NCI-H187 treated with DMSO at 0.1 percent for 48 hours (cell line): ENCODE measurements at places on chromosomes 7 and 10.

DNA sequence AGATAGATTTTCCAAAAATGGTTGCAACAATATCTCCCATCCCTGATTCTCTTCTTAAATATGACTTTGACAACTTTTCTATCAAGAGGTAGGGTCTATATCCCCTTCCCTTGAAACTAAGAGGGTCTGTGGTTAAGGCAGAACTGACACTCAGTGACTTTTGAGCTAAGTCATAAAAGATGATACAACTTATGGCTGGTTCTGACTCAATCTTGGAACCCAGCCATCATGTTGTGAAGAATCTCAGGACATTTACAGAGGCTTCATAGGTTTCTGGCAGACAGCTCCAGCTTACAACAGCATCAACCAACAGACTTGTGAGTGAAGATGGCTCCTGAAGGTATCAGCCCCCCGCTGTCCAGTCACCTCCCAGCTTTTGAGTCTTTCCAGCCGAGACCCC lies 203.5 kb downstream of the RNLS start:
- DNase-seq = no peak

DNA sequence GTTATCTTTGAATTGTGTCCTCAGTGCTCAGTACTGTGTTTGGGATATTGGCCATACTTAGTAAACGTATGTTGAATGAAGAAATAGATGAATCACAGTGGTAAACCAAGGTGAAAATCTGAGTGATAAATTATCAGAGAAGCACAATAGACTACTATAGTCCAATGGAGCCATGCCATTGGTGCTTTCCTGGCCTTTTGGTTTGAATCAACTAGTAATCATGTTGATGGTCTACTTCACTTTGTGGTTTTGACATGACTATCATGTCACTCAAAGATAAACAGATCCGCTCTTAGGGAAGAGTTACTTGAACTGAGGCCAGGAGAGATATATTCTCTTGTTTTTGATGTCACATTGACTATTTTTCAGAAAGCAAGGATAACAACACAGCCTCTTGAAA lies 86.1 kb upstream of the IGFBP3 start:
- DNase-seq = no peak

GRCh38 chr7:120344276-120344675 lies 71.3 kb downstream of the KCND2 start:
- no peak for DNase-seq

GRCh38 chr7:47757921-47758411 lies 176.1 kb upstream of the TNS3 start:
- DNase-seq = no peak

DNA sequence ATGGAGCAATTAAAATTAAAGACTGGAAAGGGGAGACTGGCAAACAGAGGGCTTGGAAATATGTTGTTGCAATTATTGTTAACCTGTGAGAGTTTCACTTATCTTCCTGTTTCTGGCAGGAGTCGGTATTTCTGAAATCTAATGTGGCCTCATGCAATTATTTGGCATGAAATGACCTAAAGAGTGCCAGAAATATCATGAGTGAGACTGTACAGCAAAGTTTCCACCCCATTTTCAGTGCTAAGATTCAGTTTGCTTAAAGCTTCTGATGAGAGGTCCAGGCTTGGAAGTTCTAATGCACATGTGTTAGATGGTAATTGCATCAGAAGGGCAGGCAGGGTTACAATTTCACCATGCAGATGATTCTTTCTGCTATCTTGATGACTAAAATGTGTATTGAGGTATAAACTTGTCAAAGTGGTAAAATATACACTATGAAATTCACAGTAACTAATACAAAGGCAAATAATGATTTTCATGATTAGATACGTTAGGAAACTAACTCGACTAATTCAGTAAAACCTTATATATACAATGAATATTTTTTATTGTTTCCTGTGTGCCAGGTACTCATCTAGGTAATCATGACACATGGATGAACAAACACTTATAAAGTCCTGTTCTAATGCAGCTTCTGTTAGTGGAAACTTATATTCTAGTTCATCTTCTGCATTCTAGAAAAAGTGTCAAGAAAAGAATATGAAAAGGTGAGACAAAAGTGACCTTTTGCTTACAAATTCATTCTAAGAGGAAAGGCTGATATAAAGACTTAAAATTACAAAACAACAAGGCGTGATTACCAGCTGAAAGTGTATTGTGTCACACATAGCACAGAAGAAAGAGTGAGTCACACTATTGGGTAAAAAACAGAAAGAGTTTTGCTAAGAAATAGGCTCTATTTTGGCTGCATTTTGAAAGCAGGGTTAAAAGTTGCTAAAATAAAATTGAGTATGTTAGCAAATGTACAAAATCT lies 533.4 kb upstream of the SEMA3D start:
- no peak for DNase-seq

- DNase-seq = no peak
Measured at GRCh38 chr7:56157238-56157790, 41.1 kb upstream of the NUPR2 start.

DNA sequence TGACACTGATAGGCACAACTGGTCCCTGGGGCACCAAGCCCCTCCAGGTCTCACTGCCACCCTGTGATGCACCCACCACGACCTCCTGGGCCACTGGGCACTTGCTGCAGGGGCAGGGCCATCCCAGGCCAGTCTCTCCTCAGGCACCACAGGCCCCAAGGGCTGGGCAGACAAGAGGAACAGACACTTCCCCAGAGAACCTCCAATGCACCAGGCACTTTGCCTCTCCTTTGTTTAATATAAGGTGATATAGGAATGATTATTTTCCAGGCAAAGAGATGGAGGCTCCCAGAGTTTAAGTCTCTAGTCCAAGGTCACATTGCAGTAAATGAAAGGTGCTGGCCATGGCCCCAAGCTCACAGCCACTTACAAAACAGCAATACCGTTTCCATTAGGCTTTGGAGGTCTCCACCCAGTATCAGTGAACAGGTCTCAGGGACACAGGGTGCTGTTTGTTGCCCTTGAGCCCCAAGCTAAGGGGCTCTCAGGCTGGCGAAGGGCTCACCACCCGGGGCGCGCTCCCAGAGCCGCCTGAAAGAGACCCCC lies 4.5 kb downstream of the DEPP1 start:
- DNase-seq = no peak

- no peak for DNase-seq
Measured at GRCh38 chr10:34526186-34526585, 288.9 kb downstream of the PARD3 start.

DNA sequence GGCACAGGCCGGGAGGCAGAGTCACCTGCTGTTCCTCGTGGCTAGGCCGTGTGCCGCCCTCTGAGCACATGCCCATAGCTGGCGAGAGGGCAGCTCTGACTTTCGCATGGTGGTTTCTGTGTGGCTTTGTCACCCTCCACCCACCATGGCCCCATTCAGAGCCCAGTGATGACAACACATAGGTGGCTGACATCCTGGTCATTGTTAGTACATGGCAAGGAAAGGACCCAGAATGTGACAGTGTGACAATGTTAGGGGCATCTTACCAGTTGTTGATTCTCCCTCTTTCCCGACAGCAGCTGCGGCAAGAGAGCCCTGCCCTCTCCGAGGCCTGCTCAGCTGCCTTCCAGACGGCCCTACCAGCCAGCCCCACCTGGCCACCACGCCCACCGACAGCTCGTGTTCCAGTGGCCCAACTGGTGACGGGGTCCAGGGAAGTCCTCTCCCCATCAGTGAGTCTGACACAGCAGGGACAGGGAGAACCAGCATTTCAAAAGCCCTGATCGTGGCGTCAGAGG lies 52.2 kb downstream of the ZNF467 start:
- DNase-seq = no peak

DNA sequence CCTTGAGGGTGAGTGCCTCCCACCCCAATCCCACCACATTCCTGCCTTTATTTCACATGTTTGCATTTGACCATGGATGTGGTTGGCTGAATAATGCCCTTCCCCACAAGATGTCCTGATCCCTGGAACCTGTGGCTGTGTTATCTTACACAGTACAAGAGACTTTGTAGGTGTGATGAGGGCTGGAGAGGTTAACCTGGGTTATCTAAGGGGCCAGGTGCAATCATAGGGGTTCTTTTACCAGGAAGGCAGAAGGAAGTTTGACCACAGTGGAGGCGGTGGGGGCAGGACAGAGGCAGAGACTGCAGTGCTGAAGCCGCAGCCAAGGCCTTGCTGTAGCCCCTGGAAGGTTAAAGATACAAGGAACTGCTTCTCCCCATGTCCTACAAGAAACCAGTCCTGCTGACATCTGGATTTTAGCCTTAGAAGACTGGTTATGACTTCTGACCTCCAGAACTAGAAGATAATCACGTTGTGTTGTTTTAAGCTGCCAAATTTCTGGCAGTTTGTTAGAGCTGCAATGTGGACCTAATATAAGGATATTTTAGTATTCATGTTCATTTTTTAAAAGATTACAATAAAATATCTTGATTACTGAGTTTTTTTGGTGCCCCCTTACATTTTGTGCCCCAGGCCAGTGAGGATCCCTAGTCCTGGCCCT lies 136.6 kb downstream of the ARHGAP22 start:
- no peak for DNase-seq

DNA sequence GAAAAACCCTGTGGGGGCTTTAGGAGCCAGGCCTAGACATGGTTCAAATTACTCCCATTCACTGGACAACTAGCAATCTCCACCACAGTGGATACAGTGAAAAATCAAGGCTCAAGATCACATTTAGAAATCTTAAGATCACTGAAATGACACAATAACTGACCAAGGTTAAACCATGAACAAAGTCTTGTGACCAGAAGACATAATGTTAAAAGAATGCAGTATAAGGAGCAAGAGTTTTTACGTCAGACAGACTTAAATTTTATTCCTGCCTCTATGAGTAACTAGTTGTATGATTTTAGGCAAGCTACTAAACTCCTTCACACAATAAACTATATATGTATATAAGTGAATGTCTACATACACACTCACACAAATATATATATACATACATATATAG lies 68.5 kb downstream of the MICU1 start:
- DNase-seq = no peak

GRCh38 chr7:84533182-84533581 lies 338.6 kb upstream of the SEMA3A start:
- no peak for DNase-seq

- DNase-seq = no peak
Measured at GRCh38 chr7:103777440-103777839, 212.0 kb downstream of the RELN start.

GRCh38 chr7:13628239-13629001 lies 361.0 kb downstream of the ETV1 start:
- DNase-seq = no peak

GRCh38 chr7:41039981-41040380 lies 662.9 kb downstream of the INHBA start:
- DNase-seq = no peak

- DNase-seq = no peak
Measured at GRCh38 chr10:108003061-108003460, 838.6 kb upstream of the SORCS1 start.

GRCh38 chr10:90420637-90421318 lies 437.1 kb downstream of the HTR7 start:
- DNase-seq = no peak

- DNase-seq = no peak
Measured at GRCh38 chr10:69445041-69445440, 6.2 kb upstream of the TSPAN15 start.

GRCh38 chr10:1600861-1601260 lies 136.5 kb downstream of the ADARB2 start:
- DNase-seq = peak; percentile 38

DNA sequence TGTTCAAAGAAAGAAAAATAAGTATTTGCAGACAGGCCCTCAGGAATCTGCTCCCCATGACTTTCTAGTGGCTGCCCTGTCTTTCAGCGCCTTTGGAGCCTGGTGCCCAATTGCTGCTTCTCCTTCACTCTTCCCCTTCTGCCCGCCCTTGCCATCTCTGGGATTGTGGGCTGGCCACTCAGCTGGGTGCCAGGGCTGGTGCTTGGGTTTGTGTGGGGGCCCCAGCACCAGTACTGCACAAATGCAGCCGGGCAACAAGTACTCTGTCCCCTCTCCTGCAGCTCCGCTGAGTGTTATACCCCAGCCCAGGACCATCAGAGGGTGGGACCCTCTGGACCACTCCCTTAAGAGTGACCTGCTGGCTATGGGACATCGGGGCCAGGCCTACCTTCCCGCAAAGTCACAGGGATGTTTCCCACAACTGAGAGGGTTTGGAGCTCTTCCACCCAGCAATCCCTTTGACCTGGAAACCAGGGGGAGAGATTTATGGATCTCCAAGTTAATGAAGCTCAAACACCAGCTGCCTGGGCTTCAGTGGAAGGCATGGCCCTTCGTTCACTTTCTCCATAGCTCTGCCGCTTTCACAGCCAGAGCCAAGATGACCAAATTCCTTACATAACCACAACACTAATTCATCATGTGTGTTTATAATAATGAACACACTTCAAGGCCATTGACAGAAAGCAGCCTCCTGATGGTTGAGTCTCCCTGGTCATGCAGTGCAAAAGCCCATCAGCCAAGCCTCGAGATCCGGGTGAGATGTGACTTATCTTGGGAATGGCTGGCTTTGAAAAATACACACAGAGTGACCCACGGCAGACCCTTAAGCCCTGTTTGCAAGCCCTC lies 313.9 kb upstream of the ZNF32 start:
- DNase-seq = no peak

DNA sequence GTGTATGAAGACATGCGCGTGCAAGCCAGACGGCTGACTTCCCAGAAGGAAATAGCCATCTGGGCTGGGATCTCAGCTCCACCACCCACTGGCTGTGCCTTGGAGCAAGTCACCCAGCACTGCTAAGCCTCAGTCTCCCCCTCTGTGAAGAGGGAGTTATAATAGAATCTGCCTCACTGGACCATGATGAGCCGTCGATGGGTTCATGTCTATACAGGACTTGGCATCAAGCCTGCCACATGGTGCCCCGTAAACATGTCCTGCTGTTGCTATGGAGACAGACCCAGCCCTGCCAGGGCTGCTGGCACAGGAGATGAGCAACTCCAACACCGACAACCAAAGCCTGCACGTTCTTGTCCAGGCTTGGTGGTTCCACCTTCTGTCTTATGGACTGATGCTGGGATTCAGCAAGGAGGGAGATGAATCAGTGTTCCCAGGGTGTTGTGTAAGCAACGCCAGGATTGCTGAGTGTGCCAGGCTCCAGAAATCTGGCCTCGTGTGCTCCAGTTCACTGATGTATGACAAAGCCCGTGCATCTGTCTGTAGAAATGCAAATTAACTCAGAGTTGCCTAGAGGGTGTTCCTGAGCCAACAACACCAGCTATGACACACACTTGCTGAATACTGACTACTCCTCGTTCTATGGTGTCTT lies 5.6 kb downstream of the GPR15LG start:
- peak; percentile 23 for DNase-seq

GRCh38 chr7:46239846-46240245 lies 318.8 kb upstream of the IGFBP3 start:
- no peak for DNase-seq

DNA sequence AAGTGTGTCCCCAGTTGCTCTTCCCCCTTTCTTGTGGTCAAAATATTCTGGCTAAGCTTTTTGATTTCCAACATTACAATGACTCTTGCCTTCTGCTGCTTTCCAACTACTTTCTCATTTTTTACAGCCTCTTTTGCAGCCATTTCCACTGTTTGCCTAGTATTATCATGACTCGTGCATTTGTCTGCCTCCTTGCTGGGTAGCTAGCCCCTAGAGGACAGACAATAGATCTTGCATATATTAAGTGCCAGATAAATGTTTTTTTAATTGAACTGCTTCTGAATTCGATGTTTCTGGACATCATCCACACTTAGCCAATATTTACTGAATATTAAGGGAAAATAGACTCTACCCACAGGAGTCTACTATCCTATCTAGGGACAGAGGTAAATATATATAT lies 124.5 kb downstream of the POU6F2 start:
- DNase-seq = no peak
